ENCODE measurements at places on chromosomes 5 and 9.
A peak's percentile ranks its signal among the peaks of the same experiment; 100 is the strongest.

DNA sequence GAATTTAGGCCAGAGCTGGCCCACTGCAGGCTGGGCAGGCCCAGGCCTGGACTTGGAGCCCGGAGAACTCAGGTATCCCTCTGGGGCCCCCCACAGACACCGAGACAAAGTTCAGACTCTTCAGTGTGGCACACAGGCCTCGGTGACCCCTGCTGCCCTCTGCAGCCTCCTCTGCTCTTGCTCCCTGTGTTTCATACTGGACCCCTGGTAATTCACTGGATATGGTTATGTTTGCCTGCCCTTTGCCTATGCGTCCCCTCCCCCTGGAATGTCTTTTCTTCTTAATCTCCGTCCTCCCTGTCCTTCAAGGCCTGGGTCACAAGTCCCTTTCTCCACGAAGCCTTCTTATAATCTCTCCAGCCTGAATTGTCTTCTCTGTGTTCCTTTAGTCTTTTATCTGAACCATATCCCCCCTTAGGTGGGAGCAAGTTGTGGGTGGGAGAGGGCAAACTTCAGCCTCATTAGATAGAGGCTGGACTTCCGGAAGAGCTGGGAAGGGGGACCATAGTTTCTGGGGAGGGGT lies 30.1 kb downstream of the GSN start:
- DNase-seq = peak; percentile 14

DNA sequence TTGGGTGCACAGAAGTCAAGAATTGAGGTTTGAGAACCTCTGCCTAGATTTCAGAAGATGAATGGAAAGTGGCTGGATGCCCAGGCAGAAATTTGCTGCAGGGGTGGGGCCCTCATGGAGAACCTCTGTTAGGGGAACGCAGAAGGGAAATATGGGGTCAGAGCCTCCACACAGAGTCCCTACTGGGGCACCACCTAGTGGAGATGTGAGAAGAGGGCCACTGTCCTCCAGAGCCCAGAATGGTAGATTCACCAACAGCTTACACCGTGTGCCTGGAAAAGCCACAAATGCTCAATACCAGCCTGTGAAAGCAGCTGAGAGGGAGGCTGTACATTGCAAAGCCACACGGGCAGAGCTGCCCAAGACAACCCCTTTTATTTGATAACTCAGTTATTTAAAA lies 383.5 kb downstream of the TLE4 start:
- peak; percentile 32 for DNase-seq

DNA sequence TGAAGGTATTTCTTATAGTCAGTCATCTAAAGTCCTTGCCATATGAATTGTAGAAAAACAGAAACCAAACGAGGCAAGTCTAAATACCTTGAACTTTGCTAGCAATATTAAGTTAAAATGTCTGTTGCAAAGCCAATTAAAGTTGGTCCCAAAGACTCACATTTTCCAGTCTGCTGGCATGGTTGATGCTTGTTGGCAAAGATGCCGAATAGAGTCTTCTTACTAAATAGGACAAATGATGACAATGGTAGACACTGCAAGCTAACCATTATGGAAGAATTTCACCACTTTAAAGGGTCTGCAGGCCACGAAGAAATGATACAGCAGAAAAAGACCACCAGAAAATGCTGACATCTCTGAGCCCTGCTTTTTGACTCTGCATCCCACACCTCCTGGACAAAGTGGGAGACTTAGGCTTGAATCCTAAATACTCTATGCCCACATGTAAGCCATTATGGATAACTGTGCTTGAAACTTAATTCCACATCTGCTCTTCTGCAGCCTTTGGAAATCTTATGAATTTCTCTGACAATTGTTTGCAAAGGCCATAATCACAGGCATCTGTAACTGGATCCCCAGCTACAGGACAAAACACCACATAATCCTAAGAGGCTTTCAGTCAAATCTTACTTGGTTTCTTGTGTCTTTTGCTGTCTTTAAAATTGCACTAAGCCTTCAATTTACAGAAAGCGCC lies 61.3 kb downstream of the LHFPL2 start:
- DNase-seq = no peak

DNA sequence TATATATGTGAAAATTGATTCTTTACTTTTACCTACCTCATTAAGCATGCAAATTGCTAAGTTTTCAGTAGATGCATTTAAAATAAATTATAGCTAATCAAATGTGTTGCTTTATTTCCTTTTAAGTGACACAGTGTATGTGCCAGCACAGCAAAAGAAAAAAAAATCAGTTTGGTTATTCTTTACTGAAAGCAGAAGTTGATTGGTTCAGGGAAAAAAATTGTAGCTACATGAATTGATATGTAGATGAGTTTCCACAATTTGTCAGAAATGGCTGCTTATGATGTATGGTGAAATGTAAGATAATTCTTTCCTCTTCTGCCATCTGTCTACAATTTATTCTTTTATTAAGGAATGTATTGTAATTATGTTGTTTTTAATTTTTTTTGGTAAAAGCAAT lies 57.8 kb downstream of the PARP8 start:
- no peak for DNase-seq

- no peak for DNase-seq
Measured at GRCh38 chr9:121350993-121351561, 19.0 kb downstream of the STOM start.

DNA sequence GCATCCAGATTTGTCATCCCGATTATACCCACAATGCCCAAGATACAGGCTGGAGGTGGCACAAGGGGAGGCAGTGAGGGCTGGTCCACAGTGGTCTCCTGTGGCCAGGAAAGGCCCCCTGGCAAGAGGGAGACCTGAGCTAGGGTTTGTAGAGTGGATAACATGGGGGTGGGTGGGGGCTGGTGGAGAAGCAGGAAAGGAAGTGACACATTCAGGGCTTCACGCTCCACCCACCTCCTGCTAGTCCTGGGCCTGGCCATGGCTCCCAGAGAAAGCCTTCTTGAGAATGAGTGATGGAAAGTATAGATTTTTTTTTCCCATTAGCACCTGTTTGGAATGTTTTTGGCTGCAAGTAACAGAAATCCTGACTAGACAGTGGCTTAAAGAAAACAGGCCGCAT lies 81.3 kb downstream of the ANKRD33B start:
- no peak for DNase-seq

GRCh38 chr5:171968531-171968930 lies 37.9 kb downstream of the FBXW11 start:
- DNase-seq = no peak

- DNase-seq = no peak
Measured at GRCh38 chr9:124621371-124622328, 114.5 kb upstream of the NR5A1 start.

GRCh38 chr5:140342896-140343295 lies 3.5 kb downstream of the HBEGF start:
- no peak for DNase-seq

GRCh38 chr5:100004969-100005368 lies 530.2 kb upstream of the FAM174A start:
- no peak for DNase-seq

GRCh38 chr5:147746986-147747385 lies 35.5 kb downstream of the JAKMIP2 start:
- DNase-seq = no peak

- DNase-seq = no peak
Measured at GRCh38 chr5:68196876-68197275, 18.7 kb upstream of the PIK3R1 start.

GRCh38 chr9:101458963-101459631 lies 23.5 kb upstream of the ALDOB start:
- peak; percentile 29 for DNase-seq

GRCh38 chr5:86679949-86680348 lies 62.2 kb downstream of the COX7C start:
- DNase-seq = no peak

DNA sequence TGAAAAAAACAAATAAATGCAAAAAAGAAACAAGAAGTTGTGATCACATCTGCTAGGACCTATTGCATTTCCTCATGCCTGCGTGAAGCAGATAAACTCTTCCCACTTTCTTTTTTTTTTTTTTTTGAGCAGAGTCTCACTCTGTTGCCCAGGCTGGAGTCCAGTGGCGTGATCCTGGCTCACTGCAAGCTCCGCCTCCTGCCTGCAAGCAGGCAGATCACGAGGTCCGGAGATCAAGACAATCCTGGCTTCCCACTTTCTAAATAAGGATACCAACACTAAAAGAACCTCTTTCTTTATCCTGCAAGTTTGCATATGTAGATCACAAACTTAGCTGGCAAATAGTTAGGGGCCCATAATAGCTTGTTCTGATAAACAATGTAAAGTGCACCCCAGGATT lies 128.6 kb downstream of the ASTN2 start:
- no peak for DNase-seq

DNA sequence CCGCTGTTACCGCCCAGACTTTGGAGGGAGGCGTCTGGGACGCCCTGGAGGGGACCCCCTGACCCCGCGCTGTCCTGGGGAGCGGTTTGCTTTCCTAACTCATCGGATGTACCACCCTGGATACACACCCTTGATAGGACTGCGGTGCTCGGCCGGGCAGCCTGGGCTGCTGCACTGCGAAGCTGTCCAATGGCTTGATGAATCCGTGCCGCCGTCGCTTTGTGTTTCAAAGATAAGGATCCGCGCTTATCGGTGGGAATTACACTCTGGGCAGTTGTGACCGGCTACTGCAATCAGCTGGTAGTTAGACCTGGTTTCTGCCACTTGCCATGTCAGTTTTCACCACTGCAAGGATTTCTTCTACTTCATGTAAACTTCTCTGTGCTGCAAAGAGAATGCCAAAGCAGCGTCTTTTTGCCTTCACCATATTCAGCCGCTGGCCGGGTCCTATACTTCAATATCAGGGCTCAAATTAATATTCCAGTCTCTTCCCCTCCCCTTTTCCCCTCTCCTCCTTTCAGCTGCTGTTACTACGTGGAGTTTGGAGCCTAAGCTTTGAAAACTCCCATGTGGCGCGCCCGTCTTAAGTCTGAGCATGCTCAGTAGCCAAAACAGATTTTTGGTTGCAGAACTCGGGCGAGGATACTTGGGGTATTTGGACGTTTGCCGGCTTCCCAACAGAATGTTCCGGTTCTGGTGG lies 727 bp downstream of the SMAD5 start:
- DNase-seq = peak; percentile 20

GRCh38 chr9:120510816-120511215 lies 69.2 kb downstream of the CDK5RAP2 start:
- no peak for DNase-seq

DNA sequence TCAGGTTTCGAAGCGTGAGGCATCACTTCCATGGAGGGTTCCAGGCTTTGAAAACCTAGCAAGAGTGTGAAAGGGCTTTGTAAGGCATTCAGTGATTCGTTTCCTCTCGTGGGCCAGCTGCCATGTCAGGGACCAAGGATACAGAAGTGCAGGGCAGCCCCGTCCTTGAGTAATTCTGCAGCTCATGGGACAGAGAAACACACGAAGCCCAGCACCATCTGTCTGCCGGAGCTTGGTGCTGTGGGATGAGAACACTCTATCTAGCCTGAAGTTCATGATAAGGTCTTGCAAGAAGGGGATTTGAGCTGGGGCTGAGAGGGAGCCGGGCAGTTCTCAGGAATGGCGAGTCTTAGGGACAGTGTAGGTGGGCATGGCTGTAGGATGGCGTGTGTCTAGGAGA lies 55.8 kb downstream of the ANKRD33B start:
- no peak for DNase-seq

GRCh38 chr5:177508837-177509236 lies 789 bp downstream of the DOK3 start:
- no peak for DNase-seq

GRCh38 chr9:126157826-126158587 lies 168.6 kb upstream of the MVB12B start:
- DNase-seq = no peak

GRCh38 chr9:115191667-115192066 lies 73.7 kb upstream of the TNC start:
- no peak for DNase-seq

- DNase-seq = peak; percentile 78
Measured at GRCh38 chr9:132800038-132800648, 77.9 kb downstream of the AK8 start.

DNA sequence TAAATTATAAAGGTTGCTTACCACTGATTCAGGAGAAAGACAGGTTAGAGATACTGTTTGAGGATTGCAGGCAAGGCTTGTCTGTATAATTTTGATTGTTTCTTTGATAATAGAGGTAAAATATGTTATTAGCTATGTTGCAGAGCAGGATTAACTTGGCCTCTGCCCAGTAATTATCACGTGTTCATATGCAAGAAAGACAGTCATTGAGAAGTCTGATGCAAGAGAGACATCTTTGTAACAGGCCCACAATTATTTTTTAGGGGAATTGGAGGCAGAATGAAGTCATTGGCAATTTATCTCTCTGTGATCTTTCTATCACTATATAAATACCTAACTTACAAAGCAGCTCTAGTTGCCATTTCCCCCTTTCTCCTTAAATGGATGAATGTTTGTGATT lies 46.0 kb downstream of the SLC44A1 start:
- DNase-seq = no peak

DNA sequence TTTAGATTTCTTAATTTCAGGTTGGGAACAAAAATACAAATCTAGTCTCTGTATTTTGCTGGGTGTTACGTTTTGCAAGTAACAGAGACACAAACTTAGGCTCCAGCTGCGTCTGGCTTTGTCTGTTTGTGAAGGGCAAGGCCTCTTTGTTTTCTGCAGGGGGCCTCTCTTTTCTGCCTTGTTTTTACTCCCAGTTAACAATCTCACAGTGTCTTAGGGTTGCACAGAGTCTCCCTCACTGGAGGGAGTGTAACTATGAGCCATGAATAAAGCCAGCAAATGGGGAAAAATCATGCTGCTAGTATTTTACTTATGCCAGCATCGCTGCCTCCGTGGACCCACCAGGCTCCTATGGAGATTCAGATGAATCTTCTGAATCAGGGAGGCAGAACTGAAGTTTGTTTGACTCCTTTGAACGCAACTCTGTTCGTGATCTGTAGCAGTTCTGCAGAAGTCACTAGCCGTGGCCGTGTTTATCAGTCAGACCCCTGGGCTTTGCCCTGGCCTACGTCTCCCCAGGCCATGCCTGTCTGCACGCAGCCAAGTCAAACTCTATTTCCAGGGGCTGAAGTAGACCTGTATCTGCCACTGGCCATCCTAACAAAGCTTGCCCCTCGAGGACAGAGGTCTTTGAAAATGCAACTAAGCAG lies 77.2 kb downstream of the ATP10B start:
- DNase-seq = no peak

GRCh38 chr5:108620516-108620915 lies 127.2 kb upstream of the FER start:
- DNase-seq = no peak

DNA sequence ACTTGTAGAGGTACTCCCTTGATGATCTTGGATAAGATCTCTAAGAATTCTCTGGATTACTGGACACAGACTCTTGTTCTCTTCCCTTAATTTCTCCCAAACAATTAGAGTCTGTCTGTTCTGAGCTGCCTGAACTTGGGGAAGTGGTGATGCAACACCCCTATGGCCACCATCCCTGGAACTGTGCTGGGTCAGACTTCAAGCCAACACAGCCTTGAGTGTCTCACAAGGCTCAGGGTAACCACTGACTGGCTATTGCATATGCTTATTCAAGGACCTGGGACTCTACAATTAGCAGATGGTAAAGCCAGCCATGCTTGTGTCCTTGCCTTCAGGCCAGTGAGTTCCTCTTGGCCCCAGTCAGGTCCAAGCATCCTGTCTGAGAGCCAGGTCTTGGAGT lies 504.5 kb downstream of the MAN2A1 start:
- no peak for DNase-seq

- DNase-seq = no peak
Measured at GRCh38 chr9:17021387-17021970, 113.4 kb upstream of the CNTLN start.

Data from activated naive CD4-positive, alpha-beta T cell treated with anti-CD3 and anti-CD28 coated beads, Interleukin-2, amount 10 ng/mL, durations not matched to agents 7 days and 5 days (primary cell).